ENCODE measurements at places on chromosomes 3 and 15.
A peak's percentile ranks its signal among the peaks of the same experiment; 100 is the strongest.

DNA sequence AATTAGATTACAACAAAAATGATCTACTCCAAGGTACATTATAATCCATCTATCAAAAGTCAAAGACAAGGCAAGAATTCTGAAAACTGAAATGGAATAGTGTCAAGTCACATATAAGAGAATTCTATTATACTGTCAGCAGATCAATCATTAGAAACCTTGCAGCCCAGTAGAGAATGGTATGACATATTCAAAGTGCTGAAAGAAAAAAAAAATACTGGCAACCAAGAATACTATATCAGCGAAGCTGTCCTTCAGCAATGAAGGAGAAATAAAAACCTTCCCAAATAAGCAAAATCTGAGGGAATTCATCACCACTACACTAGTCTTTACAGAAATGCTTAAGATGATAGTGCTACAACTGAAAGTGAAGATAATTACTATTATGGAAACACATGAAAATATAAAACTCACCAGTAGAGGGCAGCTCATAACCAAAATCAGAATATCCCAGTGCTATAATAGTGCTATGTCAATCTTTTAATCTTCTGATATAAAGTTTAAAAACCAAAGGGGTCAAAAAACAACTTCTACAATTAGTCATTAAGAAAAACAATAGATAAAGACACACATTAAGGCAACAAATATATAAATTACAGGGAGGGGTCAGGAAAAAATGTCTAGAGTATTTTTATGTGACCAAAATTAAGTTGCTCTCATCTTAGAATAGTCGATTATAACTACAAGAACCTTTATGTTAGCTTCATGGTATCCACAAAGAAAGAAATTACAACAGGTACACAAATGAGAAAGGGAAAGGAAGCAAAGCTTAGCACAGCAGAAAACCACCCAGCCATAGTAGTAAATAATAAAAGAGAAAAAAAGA is 190.7 kb upstream of the CNTN6 start:
- DNase-seq: no peak

DNA sequence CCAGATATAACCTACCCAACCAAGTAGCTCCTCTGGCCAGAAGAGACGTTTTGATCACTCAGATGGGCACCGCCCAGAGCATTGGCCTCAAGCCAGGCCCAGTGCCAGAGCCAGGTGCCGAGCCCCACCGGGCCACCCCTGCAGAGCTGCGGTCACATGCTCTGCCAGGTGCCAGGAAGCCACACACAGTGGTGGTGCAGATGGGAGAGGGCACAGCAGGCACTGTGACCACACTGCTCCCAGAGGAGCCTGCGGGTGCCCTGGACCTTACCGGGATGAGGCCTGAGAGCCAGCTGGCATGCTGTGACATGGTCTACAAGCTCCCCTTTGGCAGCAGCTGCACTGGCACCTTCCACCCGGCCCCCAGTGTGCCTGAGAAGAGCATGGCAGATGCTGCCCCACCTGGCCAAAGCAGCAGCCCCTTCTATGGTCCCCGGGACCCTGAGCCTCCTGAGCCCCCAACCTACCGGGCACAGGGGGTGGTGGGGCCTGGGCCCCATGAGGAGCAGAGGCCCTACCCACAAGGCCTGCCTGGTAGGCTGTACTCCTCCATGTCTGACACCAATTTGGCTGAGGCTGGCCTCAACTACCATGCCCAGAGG is 19.1 kb upstream of the APEH start:
- DNase-seq: no peak

GRCh38 chr3:14378415-14378814 is 24.0 kb upstream of the SLC6A6 start:
- no peak for DNase-seq

DNA sequence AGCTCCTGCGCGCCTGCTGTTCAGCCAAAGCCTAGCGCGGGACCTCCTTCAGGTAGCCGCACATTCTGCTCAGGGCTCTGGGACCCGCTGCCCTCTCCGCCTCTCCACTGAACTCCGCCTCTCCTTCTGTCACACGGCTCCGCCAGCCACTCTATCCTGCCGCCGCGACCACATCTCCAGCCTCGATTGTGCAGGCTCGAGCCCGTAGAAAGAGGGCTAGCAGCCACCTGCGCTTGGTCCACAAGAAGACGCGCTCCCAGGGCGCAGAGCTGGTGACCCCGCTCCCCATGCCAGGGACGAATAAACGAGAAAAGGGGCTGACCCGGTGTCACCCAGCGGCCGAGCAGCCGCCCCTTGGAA is 1.1 kb upstream of the VIPR1 start:
- DNase-seq: no peak

GRCh38 chr3:134600685-134601463 is 49.9 kb downstream of the KY start:
- DNase-seq: peak; percentile 27

GRCh38 chr3:99647081-99647480 is 8.7 kb downstream of the COL8A1 start:
- no peak for DNase-seq

DNA sequence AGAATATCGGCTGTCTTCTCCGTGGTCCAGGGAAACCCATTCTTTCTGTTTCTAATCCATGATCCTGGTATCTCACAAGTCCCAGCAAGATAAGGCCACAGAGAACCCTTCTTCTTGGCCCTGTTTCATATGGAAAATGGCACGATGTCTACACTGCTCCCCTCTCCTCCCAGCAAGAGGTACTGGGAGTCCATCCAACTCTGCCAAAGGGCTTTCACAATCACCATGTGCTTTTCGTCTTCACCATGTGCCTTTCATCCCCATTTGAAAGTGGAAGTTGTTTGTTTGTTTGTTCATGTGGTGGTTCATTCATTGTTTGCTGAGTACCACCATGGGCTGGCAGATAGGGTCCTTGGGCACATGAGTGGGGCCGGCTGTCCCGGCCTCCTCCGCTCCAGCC is 5.5 kb downstream of the ITIH3 start:
- DNase-seq: no peak

- DNase-seq: no peak
These were observed 101.4 kb downstream of the RYK start for GRCh38 chr3:134149286-134149685.

DNA sequence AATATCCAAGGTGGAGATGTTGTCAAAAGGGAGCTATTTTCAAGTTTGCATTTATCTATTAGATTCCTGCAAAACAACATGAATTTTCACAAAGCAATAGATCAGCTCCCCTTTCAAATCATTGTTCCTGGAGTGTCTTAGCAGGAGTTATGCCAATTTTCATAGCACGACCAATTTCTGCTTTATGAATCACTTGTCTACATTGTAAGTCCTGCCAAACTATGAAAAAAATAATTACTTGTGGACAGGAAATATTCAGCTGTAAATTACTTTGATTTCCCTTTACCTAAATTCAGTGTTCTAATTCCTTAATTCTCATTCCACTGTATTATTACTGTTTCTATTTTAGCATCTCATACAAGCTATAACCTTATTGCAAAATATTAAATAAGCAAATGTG is 1289.6 kb downstream of the NSUN3 start:
- no peak for DNase-seq

DNA sequence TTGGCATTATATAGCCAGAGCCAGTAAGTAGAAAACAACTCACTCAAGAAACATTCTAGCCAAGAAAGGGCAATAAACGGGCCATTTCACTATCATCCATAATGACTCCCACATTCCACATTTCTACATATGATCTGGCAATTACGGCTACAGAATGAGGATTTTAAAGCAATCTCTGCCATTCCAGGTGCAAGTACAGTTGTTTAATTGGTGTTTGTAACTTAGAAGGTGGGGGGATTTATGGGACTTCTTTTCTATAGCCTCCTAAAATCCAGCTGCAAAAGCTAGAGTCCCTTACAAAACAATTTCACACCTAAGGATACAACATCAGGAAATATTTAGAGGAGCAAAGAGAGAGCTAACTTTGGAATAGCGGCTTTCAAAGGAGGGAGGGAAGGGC is 295.4 kb upstream of the RORA start:
- no peak for DNase-seq

- DNase-seq: no peak
These were observed 22.2 kb upstream of the IGF1R start for GRCh38 chr15:98626153-98626552.

Data from activated CD4-positive, CD25-positive, alpha-beta regulatory T cell treated with anti-CD3 and anti-CD28 coated beads, Interleukin-2, amount 50 U/mL, for 16 hours (primary cell).